ENCODE measurements at places on chromosomes 7 and 10.

DNA sequence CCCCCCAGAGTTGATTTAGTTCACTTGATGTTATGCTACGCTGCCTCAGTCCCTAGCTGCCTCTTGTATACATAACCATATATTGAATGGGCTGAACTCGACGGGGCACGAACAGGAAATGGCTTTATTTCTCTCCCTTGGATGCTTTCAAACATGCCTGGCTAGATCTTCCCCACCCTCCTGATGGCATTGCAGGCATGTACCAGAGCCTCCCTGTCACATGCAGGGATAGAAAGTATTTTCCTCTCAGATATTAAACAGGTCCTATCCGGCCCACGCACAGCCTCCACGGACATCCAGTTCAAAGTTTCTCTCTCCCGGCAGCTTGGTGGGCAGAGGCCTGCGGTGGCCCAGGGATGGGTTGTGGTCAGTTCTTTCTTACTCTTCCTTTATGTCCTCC lies 422.1 kb downstream of the RPS24 start:
- DNase-seq: no peak

DNA sequence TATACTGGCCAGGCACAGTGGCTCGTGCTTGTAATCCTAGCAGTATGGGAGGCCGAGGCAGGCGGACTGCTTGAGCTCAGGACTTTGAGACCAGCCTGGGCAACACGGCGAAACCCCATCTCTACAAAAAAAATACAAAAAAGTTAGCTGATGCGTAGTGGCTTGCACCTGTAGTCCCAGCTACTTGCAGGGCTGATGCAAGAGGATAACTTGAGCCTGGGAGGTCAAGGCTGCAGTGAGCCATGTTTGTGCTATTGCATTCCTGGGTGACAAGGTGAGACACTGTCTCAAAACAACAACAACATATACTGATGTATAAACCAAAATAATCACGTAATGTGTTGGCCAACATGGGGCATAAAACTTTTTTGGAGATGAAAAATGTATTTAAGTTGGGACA lies 6.4 kb upstream of the NPM3 start:
- DNase-seq: no peak

GRCh38 chr10:67607472-67607871 lies 88.5 kb downstream of the CTNNA3 start:
- DNase-seq: no peak

DNA sequence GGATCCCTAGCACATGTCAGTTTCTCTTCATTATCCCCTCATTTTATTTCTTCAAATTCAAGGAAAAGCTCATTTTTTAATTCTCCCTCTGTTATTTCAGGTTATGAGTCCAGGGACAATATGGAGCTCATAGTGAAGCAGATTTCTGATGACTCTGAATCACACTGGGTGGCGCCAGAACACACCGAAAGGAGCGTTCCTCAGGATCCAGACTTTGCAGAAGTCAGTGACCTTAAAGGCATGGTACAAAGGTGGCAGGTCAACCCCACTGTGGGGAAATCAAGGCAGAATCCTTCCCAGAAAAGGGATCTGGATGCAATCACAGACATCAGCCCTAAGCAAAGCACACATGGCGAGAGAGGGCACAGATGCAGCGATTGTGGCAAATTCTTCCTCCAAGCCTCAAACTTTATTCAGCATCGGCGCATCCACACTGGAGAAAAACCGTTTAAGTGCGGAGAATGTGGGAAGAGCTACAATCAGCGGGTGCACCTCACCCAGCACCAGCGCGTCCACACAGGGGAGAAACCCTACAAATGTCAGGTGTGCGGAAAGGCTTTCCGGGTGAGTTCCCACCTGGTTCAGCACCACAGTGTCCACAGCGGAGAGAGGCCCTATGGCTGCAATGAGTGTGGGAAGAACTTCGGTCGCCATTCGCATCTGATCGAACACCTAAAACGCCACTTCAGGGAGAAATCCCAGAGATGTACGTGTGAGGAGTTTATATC lies 21.4 kb downstream of the ZKSCAN5 start:
- peak; percentile 33 for DNase-seq

DNA sequence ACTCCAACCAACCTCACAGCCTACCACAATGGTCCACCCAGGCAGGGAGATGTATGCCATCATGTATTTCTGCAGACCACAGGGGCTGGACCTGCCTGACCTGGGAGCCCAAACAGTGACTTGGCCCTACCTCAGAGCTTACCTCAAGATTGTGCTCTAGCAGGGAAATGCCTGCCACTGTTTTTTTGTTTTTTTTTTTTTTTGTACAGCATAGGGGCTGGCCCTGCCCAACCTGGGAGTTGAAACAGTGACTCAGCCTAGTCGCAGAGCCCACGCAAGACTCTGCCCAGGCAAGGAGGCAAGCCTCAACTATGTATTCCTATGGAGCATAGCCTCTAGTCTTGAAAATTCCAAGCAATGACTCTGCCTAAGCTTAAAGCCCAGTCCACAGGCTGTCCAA lies 39.3 kb upstream of the CDK6 start:
- DNase-seq: no peak

DNA sequence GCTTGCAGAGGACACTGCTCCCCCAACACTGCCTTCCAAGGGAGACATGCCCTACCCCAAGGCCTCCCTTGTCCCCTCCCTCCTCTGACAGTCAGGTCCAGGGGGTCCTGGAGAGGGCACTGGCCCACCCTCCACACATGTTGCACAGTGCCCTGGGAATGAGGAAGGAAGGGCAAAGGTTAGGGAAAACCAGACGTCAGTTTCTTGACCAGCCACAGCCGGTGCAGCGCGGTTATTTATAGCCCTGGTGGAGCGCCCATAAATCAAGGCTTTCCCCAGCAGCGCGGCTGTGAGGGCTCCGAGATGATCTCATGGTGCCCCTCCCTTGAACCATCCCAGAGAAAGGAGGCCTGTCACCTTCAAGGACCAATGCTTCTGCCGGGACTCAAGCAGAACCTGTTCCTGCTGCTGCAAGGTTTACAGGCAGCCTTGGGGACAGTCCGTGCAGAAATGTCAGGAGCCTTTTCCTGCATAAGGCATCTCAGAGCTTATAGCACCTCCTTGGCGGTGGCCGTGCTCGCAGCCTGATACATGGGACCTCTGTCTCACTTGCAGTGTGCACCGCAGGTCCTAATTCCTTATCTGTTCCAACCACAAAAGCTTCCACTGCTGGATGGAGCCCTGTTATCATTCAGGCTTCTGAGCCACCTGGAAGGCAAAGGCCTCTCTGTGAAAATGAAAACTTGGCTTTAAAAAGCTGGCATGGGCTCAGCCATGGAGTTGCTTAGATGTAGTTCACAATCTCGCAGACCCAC lies 127.3 kb downstream of the LHPP start:
- peak; percentile 88 for DNase-seq

DNA sequence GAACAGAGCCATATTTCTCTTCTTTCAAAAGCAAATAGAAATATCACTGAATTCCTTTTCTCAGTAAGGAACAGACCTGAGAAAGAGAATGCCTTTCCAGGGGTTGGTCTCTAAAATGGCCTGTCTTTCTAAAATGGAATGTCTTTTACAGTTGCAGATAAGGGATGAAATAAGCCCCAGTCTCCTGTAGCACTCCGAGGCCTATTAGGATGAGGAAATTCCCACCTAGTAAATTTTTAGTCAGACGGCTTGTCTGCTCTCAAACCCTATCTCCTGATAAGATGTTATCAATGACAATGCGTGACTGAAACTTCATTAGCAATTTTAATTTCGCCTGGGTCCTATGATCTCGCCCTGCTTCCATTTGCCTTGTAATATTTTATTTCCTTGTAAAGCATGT lies 2.9 kb upstream of the EFCAB10 start:
- DNase-seq: no peak

GRCh38 chr10:69438536-69439349 lies 12.5 kb upstream of the TSPAN15 start:
- peak; percentile 41 for DNase-seq

DNA sequence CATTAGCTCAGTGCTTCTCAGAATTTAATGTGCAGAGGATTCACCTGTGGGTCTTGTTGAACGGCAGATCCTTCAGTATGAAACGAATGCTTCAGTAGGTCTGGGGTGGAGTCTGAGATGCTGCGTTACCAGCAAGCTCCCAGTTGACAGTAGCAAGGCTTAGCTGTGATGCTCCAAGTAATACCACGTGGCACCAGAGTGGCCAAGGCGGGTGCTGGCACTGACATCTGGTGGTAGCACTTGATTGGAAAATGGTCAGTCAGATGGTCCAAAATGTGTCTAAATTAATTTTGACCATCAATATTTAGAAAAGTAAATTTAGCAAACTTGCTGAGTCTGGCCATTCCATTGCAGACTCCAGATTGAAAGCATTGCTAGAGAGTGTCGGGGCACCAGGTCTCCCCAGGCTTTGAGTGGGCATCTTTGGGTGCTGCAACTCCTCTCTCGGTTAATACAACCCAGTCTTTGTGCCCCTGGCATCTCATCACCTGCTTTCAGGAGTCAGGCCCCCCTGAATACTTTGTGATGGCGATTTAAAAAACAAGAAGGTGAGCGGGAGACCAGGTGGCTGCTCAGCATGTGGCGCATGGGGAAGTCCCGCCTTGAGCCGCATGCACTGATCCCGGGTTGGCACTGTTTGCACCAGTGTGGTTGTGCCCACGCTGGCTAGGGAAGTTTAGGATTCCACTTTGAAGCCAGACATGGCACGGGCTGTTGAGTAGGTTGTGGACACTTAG lies 130.1 kb downstream of the NT5C2 start:
- DNase-seq: no peak

DNA sequence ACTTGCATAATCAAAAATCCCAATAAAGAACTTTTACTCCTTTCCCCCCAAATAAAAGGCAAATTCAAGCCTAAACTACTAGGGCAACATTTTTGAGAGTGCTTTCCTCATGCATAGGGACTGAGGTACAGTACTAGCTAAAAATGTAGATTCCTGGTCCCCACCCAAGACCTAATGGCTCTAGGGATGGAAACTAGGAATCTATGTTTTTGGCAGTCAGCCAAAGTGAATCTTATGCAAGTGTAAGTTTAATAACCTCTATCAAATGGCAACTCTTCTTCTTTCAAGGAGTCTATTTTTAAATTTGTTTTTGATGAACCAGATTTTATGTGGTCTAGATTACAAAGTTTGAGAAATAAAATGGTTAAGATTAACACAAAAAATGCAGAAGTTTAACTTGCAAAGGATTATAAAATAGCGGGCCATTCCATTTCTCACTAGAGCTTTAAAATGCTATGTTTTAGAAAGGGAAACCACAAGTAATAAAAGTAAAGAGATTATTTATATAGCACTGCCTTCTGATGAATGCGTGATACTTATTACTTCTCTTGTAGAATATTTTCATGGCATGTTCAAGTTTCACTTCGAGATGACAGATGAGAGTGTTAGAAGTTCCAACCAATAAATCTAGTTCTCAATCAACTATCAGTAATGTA lies 70.4 kb upstream of the MDFIC start:
- DNase-seq: no peak

Measured in WERI-Rb-1 (cell line).